ENCODE measurements at places on chromosomes 11 and 22.
A peak's percentile ranks its signal among the peaks of the same experiment; 100 is the strongest.

- no peak for DNase-seq
Observed at GRCh38 chr22:42171417-42171816, 40.8 kb upstream of the CYP2D6 start.

DNA sequence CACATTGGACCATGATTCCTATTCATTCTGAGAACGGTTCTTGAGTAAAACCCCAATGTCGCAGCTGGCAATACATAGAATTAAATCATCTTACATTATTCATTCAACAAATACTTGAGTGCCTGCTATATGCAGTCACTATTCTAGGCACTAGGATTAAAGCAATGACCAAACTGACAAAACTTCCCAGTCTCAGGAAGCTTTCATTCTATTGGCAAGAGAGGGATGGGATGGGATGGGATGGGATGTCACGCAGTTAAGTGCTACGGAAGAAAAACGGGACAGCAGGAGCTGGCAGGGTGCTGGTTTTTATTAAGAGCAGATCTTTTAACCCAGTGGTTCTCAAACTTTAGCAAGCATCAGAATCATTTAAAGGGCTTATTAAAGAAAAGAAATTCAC is 2.9 kb downstream of the PAK1 start:
- DNase-seq: no peak

GRCh38 chr11:16776711-16777612 is 38.5 kb downstream of the C11orf58 start:
- DNase-seq: no peak

DNA sequence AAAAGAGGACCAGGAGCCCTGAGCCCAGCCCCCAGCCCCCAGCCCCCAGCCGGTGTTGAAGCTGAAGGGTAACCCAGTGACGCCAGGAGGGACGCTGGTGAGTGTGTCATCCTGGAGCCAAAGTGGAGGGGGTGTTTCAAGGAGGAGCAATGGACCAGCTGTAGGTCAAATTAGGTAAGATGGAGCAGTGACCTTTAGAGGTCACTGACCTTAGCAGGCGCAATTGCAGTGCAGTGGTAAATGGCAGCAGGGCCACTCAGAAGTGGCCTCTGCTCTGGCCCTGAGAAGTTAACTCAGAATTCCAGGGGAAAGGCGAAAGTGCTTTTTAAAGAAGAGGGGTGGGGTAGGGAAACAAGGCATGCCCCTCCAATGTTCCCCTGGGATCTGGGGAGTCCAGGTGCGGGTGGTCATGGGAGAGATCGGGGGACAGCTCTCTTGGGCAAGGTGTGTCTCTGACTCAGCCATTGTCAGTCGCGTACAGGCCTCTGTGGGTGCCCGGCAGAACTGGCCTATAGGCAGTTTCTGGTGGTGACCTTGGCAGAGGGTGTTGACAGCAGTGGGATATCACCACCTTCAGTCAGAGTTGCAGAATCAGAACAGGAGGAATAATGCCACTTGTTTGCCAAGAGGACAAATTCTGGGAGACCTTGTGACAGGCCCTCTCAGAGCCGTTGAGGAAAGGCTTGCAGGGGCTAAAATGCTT is 50.3 kb upstream of the TIMP3 start:
- DNase-seq: no peak

DNA sequence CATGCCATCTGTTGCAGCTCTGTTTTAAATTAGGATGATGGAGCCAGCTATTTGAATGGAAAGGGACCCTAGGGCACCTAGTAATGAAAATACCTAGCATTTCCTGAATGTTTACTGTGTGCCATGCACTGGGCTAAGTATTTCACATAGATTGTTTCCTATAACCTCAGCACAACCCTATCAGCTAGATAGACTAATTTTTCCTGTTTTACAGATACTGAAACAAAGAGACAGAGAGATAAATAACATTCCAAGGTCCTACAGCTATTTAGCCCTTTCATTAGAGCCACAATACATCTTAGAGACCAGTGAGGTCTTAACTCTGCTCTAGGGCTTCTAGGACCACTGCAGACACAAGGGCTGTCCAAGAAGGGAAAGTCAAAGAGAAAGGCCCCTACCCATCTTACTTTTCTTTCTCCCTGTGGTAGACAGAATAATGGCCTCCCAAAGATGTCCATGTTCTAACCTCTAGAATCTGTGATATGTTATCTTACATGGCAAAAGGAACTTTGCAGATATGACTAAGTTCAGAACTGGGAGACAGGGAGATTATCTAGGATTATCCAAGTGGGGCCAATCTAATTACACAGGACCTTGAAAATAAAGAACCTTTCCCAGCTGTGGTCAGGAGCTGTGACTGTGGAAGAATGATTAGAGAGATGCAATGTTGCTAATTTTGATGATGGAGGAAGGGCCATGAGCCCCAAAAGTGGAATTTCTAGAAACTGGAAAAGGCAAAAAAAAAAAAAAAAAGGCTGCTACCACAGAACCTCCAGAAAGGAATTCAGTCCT is 157.0 kb downstream of the CCDC34 start:
- DNase-seq: no peak

DNA sequence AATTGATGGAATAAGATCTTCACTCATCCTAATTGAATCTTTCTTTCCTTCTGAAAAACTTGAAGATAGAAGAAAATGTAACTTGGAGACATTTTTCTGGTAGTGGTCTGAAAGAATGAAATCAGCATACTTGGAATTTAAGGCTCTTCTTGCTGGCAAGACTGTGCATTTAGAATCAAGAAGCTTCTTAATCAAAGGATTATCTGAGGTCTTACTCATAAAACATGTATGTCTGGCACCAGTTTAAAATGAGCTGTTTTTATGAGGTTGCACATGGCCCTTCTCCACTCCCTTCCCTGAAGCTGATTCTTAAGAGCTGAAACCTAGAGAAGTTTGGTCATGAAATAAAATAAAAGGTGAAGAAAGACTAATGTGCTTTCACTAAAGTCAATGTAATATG is 77.3 kb downstream of the ARHGEF12 start:
- DNase-seq: no peak

GRCh38 chr11:122509899-122510298 is 145.6 kb upstream of the UBASH3B start:
- no peak for DNase-seq

- DNase-seq: no peak
Observed at GRCh38 chr11:107702723-107703122, 9.1 kb downstream of the SLN start.

DNA sequence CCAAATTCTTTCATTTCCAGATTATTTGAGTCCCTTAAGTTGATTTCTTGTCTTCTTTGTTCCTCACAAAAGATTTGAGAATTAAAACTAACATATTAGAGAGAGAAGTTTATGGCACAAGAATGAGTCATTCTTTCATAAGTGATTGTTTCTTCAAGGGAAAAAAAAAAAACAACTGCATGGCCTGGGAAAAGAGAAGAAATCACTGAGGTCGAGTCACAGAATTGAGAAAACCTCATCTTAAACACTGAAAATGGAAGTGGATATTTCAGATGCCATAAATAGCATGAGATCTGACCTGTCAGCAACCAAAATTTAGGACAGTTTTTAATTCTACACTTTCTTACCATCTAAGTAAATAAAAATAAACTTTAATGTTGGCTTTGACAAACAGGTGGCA is 87.2 kb downstream of the CWF19L2 start:
- no peak for DNase-seq

GRCh38 chr11:123249354-123249753 is 54.3 kb upstream of the CLMP start:
- no peak for DNase-seq

DNA sequence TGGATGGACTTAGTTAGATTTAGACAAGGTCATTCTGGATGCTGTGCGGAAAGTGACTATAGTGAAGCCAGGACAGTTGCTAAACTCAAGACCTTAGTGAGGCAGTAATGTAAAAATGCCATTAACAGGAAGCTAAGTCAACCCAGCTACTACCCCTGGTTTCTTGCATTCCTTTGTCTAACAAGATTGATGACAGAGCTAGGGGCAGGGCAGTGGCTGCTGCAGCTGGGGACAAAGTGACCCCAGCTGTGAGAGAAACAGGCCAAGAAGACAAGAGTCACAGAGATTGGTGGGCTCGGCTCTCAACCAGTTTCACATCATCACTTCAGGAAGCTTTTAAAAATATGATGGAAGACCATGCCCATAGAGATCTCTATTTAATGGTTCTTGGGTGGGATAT is 110.4 kb upstream of the POU2AF2 start:
- DNase-seq: no peak

DNA sequence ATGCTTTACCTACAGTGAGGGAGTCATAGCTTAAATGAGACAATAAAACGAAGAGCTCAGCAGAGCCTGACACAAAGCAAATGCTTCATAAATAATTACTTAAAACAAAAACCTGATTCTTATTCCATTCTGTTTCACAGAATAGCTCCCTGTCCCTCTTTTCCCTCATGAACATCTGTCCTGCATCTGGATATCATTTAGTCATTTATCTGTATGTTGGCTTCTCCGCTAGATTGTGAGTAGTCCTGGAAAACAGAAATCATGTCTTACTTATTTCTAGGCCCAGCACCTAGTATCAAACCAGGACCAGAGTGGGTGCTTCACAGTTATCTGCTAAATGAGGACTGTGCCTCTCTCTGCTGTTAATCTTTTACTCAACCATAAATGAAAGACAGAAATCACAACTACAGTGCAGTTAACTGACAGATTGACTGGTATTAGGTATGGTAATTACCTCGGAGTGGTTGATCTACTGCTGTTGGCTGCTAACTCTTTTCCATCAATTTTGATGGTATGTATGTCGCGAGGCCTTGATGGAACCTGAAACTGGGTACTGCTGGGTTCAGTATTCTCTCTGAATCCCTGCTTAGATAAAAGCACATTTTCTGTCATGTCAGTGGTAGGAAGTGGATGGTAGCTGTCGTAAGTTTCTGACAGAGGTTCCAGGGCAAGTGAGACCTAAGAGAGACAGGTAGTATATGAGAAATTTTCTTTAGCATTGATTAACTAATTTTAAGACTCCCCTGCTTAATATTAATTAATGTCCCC is 31.5 kb downstream of the C2CD3 start:
- no peak for DNase-seq

- DNase-seq: peak; percentile 88
Observed at GRCh38 chr11:19419808-19420207, 179.1 kb upstream of the E2F8 start.

- peak; percentile 23 for DNase-seq
Observed at GRCh38 chr11:128715691-128716561, 22.1 kb downstream of the FLI1 start.

GRCh38 chr11:64303109-64304031 is 2.0 kb upstream of the ESRRA start:
- no peak for DNase-seq

DNA sequence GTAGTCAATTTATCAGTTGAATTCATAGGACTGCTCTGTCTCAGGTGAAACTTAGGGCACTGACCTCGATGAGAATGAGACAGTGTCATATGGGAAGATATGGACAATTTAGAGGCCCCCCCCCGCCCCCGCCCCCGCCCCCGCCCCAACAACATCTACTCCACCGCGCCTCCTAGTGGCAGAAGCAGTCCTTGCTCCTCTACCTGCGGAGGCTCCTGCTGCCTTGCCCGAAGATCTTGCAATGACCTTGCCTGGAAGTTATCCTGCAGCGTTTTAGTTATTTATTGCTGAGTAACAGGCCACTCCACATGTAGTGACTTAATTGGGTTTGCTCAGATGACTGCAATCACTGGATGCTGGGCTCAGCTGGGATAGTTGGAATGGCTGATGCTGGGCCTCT is 15.2 kb downstream of the SERPINH1 start:
- no peak for DNase-seq

DNA sequence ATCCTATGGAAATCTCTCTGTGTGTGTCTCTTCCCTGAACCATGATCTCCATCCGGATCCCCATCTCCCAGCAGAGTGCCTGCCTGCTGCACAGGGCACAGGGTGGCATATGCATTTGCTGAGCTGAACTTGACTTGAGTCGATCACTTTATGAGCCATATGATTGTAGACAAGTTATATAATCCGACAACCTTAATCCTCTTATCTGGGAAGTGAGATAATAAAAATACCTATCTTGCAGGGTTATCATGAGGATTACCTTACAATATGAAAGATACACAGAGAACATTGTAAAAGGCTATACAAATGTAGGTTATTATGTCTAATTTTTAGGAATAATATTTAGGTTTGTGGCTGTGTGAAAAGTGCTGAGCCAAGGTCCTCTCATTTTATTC is 124.5 kb downstream of the ST3GAL4 start:
- DNase-seq: no peak

Measured in SW480 (cell line).